ENCODE measurements at places on chromosomes 1 and 21.

- DNase-seq = no peak
Measured at GRCh38 chr1:201185527-201186128, 5.0 kb upstream of the IGFN1 start.

DNA sequence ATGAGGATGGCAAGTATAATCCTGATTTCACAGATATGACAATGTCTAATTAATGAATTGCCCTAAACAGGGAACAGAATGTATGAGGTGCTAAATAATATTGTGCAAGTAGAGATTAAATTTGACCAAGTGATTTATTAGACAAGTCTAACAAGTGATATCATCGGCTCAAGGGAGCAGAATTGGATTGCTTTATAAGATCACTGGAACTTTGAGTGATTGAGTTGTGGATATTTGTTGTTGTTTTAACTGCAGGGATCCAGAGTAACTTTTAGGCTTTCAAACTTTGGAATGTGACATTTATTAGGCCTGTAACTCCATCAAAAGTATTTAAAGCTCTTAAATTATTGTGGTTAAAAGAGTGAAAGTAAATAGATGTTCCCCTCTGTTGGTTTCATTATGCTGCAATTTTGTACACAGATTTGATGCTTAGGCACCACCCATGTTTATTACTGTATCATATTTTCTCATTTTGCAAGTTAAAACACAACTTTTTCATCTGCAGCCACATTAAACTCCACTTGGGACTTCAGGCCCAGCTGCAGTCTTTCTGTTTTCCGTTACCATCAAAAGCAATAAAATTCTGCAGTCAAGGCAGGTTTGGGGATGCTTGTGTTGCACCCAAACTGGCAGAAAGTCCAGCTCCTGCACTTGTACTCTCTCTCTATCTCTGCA, 206.6 kb downstream of the HLX start:
- DNase-seq = no peak

DNA sequence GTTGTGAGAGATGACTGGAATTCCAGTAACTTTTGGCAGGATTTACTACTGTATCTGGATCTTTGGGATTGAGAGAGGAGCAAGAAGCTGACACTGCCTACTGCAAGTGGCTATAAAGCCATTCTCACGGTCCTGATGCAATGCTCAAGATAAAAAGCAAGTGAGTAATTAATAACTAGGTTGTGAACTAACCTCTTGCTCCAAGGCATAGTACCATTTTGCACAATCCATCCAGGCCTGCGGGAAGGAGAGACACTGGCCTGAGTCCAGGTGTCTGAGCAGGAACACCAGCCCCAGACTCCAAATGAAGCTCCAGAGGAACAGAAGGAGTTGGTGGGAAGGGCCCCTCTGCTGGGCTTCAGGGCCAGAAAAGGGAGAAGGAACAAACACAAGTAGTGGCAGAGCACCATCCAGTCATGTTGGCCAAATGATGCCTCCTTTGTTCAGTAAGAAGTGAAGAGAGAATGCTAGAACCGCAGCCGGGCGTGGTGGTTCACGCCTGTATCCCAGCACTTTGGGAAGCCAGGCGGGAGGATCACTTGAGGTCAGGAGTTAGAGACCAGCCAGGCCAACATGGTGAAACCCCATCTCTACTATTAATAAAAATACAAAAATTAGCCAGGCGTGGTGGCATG, 9.9 kb upstream of the SLC45A3 start:
- DNase-seq = no peak

DNA sequence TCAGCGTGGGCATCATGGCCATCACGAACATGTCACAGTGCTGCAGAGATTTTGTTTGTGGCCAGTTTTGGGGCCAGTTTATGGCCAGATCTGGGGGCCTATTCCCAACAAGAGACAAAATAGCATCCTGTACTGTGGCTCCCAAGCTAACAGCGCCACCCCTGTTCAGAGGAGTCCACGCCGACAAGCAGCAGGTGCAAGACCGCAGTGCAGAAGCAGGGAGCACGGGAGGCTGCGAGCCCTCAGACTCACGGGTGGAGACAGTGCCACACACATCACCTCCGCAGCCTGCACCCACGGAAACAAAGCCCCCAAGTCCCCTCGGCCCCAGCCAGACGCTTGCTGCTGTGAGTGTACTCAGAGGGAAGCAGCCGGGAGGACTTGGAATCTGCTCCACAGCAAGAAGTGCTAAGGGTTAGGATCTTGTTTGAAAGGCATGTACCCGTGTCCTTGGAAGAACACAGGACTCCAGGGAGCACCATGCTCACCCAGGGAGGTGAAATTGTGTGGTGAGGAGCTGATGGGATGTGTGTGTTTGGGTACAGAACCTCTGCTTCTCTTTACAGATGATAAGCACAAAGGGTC, 7.1 kb downstream of the TCP10L start:
- no peak for DNase-seq

DNA sequence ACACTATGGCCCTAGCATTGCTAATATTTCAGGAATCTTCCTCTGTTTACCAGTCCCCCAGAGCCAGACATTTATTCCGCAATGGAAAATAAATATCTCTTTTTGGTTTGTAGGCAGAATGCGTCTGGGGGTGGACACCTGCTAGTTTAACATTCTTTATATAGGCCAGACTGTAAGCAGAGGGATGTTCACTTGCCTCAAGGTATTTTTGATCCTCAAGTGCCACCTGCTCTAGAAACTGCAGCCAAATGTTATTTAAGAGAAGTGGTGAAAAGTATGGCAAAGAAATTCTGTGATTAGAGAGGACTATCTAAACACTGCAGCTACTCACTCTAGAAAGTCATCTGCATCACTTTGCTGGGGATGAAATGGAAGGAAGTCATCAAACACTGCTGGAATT, 164.7 kb downstream of the NEGR1 start:
- no peak for DNase-seq

- DNase-seq = no peak
Measured at GRCh38 chr21:37079211-37079824, 6.3 kb downstream of the TTC3 start.

GRCh38 chr1:23525558-23526250, 5.3 kb downstream of the E2F2 start:
- DNase-seq = no peak

DNA sequence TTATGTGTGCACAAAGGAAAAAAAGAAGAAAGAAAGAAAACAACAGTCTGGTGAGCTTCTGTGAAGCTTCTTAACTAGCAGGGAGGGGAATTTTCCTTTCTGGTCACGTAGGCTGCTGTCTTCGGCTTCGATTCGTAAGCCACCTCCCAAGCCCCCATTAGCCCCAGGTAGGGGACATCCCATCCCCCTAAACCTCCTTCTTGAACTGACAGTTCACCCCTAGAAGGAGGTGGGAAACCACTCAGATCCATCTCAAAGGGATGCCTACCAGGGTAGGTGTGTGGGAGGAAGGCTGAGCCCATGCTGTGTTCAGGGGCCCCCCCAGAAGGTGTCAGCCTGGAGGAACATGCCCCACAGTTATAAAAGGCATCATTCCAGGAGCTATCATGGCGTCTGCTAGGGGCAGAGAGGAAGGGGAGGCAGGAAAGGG, 25.8 kb downstream of the CD247 start:
- DNase-seq = peak; percentile 69

DNA sequence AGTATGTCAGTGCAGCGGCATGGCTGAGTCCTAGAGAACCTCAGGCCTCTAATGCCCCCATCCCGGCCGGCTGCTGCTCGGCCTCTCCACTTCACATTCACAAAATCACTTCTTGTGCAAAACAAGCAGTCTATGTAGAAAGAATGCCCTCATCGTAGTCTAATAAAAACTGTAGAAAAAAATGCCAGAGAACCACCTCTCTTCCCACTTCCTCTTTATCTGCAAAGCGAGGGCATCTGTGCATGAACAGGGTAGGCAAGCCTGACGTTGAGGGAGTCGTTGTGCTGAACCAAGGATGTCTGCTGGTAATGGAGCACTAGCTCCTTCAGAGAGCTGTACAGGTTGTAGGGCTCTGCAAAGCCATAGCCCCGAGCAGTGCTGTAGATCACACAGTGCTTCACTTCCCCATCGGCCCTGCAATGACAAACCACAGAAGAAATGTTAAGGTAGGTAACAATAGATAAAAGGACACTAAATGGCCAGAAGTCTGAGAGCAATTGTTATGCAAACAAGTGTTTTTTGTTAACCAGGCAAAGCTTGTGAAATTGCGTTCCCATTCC, 88.9 kb downstream of the PIK3R3 start:
- no peak for DNase-seq

DNA sequence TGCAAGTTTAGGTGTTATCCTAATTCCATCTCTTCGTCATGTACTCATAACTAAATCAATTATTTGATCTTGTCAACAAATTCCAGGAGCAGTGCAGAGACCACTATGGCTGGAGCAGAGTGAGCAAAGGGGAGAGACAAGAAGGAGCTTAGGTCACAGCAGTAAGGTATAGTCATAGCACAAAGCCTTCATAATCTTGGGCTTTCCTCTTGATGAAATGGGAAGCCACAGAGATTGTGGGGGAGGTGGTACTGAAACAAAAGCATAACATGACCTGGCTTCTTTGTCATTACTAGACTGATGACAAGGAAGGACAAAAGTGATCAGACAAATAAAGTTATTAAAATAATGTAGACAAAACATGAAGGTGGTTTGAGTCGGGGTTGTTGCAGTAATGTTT, 60.1 kb upstream of the PTGS2 start:
- DNase-seq = no peak

DNA sequence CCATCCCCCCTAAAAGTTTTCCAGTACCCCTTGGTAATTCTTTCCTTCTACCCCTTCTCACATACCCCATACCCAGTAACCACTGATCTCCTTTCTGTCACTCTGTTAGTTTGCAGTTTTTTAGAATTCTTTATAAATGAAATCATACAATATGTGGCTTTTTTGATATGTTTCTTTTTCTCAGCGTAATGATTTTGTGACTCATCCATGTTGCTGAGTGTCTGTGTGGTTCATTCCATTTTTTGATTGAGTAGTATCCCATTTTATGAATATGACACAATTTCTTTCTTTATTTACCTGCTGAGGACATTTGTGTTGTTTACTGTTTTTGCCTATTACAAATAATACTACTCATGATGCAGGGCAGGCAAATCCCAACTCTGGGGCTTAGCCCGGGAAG, 1605.3 kb downstream of the BRINP3 start:
- no peak for DNase-seq

DNA sequence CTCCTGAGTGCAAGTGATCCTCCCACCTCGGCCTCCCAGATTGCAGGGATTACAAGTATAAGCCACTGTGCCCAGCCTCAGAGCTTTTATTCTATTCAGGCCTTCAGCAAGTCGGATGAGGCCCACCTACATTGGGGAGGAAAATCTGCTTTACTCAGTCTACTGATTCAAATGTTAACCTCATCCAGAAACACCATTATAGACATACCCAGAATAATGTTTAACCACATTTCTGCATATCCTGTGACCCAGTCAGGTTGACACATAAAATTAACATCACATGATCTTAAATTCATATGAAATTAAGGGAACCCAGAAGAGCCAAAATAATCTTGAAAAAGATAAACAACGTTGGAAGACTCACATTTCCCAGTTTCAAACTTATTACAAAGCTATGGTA, 14.9 kb downstream of the IL20 start:
- no peak for DNase-seq

GRCh38 chr1:84541679-84542078, 32.6 kb downstream of the CTBS start:
- no peak for DNase-seq

DNA sequence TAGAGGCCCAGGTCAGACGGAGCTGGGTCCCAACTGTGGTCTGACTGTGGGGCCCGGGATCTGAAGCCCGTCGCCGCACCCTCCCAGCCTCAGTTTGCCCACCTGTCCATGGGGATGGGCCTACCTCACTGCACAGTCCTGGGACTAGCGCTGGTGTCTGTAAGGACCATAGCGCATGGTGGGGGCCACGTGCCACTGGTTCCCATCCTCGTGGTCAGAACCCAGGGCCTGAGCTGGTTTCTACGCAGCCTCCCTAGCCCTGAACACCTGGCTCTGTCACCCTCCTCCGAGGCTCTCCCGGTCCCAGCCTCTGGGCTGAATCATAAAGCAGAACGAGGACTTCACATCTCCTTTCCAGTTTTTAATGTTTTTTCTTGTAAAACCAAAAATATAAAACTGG, 46.7 kb downstream of the DMRTB1 start:
- no peak for DNase-seq

DNA sequence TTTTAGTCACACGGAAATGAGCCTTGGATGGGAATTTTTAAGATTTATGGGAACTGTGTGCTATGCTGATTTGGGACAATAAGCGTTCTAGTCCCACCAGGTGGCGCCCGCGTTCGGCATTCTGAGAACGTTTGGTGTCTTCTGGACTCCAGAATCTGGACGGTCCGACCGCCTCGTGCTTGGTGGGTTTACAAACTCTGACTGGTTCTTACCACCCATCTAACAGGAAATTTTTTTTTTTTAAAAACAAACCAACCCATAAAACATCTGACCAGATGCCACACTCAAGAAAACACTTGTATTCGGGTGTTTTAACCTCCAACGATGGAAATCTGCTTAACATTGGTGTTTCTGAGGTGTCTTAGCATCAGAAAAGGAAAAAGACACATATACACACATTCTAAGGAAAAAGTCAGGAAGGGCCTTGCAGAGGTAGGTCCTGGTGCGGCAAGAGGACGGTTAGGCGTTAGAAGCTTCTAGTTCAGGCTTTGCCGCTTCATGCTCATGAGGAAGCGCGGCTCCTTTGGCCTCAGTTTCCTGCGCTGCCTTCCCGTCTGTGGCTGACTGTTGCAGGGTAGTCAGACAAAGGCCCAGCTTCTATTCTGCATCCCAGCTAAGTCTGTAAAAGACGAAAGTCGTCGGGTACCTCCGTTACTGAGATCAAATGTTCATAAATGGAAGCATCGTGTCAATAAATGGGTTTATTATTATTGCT, 814 bp upstream of the DYRK3 start:
- DNase-seq = peak; percentile 59

GRCh38 chr1:39087435-39087834, 61.3 kb downstream of the NDUFS5 start:
- no peak for DNase-seq

DNA sequence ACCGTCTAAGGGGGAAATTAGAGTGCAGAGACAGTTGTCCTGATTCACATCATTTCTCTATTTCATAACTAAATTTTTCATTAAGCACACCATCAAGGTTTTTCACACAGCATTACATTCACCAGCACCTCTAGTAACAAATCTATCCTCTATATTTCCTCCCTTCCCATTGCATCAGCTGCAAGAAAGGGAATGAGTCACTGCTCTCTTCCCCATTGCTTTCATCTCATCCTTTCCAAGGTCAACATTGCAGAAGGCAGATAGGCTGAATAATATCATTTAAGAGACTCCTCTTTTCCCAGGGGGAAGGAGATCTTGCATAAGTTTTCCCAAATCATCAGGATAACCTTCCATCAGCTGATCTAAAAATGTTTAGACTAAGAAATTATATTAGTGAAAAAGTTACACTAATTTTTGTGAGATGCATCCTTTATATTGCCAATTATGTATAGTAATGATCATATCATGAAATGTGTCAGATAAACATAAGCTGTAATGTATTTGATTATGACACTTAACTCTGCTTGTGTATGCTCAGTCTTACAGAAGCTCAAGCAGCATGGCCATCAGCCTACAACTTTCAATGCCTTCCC, 4.3 kb downstream of the INTS7 start:
- no peak for DNase-seq

Data from stimulated activated naive CD4-positive, alpha-beta T cell (primary cell).